ENCODE measurements at places on chromosomes 4 and X.
A peak's percentile ranks its signal among the peaks of the same experiment; 100 is the strongest.

DNA sequence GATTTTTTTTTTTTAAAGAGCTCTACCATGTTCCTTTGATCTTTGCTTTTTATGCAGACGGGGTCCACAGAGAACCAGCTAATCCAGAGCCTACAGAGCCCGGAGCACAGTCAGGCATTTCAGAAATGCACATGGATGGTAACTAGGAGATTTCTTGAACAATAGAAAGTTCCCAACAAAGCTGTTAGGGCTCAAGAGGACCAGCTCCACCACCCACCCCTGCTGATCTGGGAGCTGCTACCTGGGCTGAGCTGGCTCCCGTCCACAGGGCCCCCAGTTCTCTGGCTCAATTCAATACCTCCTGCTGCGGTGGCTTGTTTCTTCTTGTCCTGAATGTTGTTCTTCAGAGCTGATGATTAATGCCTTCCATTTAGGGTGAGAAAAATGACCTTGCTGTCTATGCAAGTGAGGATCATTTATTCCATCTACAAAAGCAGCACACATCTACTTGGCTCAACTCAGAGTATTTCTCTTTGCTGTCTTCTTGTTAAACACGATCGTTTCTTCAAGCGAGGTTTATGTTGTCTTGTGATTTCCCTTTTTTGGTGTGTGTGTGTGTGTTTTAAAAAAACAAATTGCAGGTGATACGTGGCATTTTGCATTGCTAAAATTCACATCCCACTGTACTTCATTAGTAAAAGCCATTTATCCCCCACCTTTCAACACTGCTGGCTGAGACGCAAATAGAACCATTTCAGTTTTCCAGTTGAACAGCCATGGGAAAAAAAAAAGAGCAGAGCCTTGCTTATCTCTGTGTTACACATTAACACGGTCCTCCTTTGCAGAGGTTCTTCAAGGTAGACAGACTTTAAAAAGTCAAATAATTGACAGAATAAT lies 31.3 kb downstream of the IGFBP7 start:
- DNase-seq: no peak

DNA sequence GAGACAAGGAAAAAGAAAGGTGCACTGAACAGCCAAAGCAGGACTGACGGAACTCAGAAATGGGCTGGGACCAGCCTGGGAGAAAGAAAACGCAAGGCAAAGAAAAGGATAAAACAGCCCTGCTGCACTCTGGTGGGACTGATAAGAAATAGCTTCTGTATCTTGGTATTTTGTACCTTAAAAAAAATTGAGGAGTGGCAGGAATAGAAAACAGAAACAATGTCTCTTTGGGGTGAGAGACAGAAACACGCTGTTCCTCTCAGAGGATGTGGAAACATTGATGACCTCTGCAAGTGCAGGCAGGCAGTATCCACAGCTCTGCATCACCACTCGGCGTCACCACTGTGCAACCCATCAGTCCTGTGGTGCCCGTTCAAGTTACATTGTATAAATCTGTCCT lies 152.5 kb upstream of the SPRY1 start:
- no peak for DNase-seq

DNA sequence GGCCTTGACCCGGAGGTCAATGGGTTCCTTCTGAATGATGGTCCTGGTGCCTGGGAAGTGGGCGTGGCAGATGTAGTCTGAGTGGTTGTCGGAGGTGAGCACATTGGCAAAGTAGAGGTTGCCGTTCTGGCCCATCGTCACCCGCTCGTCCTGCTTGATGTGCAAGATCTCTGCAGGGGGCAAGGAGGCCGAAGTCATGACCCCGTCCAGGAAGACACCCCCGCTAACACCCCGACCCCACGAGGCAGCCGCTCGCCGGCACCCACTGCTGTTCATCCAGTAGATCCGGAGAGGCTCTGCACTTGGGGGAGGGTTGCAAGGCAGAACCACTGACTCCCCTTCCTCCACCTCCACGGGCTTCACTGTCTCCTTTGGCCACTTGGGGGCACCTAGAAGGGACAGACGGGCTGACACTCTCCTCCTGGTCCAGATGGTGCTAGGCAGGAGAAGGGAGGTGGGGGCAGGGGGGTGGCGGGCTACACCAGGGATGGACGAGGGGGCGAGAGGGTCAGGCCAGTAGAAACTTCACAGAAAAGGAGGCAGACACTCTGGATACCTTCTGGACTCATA lies 15.1 kb downstream of the L1CAM start:
- no peak for DNase-seq

GRCh38 chr4:6221851-6222760 lies 21.8 kb upstream of the JAKMIP1 start:
- DNase-seq: peak; percentile 11

- DNase-seq: no peak
Measured at GRCh38 chr4:81519427-81519773, 47.7 kb upstream of the RASGEF1B start.

DNA sequence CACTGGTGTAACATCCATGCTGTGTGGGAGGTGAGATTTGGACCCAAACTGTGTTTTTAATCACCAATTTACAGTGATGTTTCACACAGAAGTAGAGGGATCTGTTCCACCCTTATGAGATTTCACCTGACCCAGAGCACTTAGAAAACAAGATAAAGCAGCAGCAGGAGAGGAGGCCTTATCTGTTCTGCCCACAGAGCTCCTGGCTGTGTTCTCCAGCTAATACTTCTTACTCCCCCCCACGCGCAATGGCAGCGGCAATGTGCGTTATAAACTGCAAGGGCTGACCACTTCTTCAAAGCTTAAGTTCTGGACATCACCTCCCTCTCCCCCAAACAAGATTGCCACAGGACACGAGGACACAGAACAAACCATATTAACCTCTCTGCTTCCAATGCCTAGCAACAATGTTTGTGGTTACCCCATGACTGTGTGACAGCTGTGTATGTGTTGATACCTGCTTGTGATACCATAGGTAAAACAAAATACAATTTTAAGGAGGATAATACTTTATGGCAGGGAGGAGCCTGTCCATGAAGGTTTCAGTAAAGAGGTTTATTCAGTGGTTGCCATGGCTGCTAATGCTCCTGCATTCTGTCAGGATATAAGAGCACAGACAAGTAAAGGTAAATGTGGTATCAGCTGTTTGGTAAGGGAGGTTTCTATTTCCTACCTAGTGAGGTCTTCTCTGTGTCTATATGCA lies 210.0 kb downstream of the SOWAHB start:
- no peak for DNase-seq

DNA sequence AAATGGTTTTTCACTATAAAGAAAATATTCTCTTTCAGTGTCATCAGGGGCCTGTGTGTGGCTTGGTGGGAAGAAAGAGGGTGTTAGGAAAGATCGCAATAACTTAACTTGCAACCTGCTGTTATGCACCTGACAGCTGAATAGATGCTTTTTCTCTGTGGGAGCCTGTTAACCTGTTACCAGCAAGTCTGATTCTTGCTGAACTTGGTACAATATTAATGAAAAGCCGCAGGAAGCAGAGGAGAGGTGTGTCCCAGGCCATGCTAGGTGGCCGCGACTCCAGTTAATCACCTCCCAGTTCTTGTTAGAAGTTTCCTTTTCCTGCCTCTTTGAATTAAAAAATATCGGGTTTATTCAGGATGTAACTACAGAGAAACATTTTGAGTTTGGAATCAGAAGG lies 494.8 kb upstream of the AGA start:
- no peak for DNase-seq

DNA sequence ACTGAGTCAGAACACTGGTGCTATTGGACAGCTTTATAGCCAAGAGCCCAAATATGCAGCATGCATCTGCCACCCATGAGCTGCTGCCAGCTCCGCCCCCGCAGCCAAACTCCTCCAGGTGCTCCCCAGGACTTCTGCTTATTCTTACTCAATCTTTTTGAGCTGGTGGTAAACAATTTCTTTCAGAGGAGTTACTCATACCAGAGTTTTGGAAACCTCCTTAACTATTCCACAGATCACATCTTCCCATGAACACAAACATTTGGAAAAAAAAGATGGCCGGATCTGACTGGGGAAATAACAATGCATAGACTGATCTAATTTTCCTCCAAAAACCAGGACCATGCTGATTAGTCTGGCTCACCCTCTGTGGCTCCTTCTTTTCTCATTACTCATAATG lies 399.9 kb downstream of the GPM6A start:
- no peak for DNase-seq
